ENCODE measurements at places on chromosomes 13 and 19. TPM values are rescaled to one million over a fixed set of nuclear protein-coding genes. Genes with fewer than 3 reads are reported as not detected.

MISP gene
- polyA plus RNA-seq = 0.40 TPM

SBK2 gene
- 1.1 TPM for polyA plus RNA-seq

DIAPH3 gene
- polyA plus RNA-seq = 30.2 TPM

LMTK3 gene
- polyA plus RNA-seq = 2.0 TPM

CGB5 gene
- not detected for polyA plus RNA-seq

EPS8L1 gene
- 51.2 TPM for polyA plus RNA-seq
